ENCODE measurements at places on chromosomes 3 and 15.

DNA sequence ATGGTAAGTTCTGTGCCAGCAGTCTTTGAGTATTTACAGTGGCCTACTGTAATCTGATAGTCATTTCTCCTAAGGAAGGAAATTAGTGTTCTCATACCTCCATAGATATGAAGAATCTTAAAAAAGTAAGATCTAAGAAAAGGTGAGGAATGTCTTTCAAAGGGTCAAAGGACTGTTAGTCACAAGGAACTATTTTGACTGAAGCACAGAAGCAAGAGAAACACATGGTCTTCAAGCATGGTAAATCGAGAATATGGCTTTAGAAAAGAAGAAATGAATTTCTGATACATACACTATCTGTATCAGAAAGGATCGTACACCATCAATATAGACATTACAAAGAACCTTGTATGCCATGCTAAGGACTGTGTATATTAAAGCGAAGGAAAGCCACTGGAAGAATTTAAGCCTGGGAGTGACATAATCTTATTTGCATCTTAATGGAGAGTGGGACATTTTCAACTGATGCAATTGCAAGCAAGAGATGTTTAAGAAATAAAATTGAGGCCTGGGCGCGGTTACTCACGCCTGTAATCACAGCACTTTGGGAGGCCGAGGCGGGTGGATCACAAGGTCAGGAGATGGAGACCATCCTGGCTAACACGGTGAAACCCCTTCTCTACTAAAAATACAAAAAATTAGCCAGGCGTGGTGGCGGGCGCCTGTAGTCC is 5.5 kb upstream of the ACAP2 start:
- DNase-seq: no peak

DNA sequence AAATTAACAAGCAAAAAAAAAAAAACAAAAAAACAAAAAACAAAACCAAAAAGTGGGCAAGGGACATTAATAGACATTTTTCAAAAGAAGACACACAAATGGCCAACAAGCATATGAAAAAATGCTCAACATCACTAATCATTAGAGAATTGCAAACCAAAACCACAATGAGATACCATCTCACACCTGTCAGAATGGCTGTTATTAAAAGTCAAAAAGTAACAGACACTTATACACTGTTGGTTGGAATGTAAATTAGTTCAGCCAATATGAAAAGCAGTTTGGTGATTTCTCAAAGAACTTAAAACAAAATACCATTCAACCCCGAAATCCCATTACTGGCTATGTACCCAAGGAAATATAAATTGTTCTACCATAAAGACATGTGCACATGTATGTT is 222.4 kb upstream of the CD96 start:
- DNase-seq: no peak

GRCh38 chr3:149473357-149474249 is 894 bp upstream of the TM4SF4 start:
- no peak for DNase-seq

GRCh38 chr3:68504201-68504600 is 428.1 kb downstream of the TAFA4 start:
- no peak for DNase-seq

DNA sequence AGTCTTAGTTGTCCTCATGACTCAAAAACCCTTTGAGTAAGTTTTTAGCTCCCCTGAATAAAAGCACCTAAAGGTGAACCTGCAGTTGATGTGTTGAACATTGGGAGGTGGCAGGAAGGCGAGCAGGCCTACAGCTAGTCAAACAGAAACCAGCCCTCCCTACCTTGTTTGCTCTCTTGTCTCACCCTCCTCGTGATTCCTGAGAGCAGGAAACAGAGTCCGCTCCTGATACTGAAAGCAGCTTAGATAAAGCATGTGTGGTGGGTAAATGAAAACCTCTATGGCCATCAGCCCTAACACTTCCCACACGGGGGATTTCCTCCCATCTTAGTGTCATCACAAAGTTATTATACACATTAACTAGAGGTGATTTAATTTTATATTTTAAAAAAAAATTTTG is 21.8 kb upstream of the CLDN18 start:
- no peak for DNase-seq

DNA sequence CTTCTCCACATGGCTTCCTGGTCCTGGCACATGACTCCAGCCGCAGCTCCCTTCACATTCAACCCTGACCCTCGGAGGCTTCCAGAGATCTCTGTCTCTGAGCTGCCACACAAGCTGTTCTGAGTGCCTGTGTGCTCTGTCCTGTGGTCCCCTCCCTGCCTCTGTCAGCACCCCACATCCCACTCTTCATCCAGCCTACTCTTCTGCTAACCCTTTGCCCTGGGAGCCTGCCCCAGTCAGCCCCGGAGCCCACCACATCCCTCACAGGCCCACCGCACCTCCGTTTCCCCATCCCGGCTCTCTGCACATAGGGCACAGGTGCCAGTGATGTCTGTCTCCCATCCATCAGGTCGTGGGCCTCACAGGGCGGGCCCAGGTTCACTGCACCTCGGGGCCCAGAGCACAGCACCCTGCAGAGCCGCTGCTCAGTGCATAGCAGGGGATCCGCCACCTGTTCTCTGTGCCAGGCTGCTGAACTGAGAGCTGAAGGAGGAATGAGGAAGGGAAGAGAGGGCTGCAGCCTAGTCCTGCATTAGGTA is 133.6 kb downstream of the UACA start:
- DNase-seq: no peak

DNA sequence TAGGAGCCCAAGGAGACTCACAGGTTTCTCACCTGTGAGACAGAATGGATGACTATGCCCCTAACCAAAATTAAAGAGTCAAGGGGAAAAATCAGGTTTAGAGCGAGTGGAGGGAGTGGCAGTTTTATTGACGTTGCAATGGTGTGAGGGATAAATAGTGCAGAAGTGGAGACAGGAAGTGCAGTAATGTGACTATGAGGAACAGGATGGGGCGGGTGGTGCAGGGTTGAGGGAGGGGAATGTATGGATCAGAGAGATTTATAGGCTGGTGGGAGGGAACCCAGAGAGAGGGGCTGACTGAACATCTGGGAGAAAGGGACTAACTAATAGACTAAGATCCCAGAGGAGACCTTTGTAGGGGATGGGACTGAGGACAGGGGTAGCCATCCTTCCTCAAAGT is 26.5 kb downstream of the EIF2AK4 start:
- no peak for DNase-seq

Data from glomerular endothelial cell (primary cell).